ENCODE measurements at places on chromosomes 1 and 21.

DNA sequence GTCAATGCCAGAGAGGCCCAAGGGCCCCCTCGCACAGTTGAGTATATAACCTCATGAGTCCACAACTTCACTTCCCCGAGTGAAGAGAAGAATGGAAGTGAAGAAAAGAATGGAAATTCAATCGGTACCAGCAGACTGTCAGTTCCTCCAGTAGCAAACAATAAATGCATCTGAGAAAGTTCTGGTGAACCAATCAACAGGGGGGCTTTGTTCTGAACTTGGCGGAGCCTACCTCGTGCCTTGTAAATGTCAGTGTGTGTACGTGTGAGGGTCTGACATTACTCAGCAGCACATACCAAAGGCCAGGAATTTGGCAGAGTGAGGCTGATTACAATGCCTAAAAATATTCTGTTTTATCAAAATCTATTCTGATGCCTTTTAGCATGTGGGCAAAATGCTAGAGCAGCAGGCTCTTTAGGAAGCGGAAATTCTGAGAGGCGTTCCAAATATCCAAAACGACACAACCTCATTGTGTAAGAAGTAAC is 238.5 kb downstream of the LTN1 start:
- DNase-seq = no peak

GRCh38 chr1:45412899-45413298 is 72.7 kb upstream of the MUTYH start:
- no peak for DNase-seq

GRCh38 chr1:41588334-41588875 is 103.9 kb upstream of the EDN2 start:
- DNase-seq = no peak

DNA sequence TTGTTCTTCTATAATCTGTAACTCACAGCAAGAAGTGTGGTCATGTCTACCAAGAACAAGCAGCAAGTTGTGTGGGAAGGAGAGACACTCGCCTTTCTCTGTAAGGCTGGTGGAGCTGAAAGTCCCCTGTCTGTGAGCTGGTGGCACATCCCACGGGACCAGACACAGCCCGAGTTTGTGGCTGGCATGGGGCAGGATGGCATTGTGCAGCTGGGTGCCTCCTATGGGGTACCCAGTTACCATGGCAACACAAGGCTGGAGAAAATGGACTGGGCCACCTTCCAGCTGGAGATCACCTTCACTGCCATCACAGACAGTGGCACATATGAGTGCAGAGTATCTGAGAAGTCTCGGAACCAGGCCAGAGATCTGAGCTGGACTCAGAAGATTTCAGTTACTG is 15.5 kb downstream of the CD101 start:
- DNase-seq = no peak

- no peak for DNase-seq
These were observed 28.2 kb upstream of the LGALS8 start for GRCh38 chr1:236495467-236496112.

DNA sequence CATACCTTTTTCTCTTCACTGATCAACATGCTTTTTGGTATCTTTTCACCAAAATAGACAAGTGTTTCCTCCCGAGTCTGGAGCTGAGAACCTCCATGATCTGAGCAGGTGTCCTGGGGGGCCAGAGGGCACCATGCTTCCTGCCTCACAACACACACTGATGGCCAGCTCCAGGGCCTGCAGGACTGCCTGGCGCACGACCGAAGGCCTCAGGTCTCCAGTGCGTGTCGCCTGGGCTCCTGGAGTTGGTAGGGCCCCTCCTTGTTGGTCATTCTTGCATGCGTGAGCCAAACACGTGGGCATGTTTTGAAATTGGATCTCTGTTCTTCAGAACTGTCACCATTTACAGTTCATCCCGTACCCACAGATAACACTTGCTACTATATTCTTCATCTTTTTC is 64.4 kb downstream of the SLC37A1 start:
- DNase-seq = no peak

DNA sequence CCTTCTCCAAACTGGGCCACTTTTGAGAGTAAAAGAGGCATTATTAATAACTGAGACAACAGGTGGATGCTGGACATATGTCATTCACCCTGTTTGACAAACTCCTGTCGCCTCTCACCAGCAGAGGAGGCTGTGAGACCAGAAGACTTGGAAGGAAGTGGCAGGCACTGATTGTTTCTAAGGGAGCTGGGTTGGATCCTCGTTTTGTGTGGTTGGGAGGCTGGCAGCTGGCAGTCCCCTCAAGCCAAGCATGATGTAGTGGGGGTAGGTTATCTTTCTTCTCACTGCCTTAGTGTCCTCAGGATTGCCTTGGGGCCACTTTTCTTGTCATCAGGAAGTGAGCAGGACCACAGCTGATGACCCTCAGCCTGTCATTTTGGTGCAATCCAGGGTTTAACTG is 86.5 kb upstream of the KCNJ15 start:
- DNase-seq = no peak

DNA sequence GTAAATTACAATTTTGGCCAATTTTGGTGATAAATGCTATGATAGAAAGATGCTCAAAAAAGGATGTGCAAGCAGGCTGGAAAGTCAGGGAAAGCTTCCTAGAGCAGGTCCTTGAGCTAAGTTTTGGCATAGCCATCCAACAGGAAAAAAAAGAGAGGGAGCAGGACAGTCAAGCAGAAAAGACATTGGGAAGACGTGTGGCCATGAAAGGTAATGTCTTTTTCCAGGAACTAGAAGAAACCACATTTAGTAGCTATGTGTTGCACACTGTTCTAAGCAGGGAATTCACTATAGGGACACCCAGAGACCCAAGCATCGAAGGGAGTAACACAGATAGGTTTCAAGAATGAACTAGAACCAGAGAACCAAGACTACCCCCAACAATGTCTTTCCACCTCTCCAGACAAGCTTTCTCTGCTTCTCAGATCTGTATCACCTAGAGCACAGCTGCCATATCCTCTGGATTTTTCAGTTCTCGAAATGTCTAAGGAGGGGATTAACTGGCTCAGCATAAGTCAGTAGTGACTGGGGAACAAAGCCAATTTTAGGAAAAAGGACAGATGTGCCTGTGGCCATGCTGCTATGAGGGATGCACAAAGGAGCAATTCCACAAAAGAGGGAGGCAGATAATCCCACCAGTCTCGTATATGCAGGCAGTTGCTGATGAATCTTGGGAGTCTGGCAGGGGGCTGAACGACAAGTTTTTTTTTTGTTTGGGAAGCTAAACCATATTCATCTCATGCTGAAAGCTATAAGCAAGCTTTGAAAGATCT is 97.1 kb upstream of the DAB1 start:
- no peak for DNase-seq

DNA sequence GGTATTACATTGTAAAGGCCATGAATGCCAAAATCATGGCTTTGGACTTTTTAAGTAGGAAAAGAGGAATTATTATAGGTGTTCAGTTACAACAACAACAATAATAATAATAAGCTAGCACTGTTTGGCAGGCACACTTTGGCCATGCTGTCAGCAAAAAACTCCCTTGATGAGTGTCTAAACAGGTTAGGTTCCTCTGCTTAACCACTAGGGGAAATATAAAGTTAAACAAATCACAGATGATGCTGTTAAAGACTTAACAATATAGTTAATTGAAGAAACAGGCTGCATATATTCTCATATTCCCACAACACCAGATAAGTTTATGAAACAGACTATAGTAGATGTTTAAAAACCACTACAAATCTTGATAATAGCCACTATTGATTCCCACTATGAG is 46.4 kb downstream of the RGS21 start:
- no peak for DNase-seq

- DNase-seq = no peak
These were observed 32.3 kb downstream of the USH2A start for GRCh38 chr1:216390956-216391355.

DNA sequence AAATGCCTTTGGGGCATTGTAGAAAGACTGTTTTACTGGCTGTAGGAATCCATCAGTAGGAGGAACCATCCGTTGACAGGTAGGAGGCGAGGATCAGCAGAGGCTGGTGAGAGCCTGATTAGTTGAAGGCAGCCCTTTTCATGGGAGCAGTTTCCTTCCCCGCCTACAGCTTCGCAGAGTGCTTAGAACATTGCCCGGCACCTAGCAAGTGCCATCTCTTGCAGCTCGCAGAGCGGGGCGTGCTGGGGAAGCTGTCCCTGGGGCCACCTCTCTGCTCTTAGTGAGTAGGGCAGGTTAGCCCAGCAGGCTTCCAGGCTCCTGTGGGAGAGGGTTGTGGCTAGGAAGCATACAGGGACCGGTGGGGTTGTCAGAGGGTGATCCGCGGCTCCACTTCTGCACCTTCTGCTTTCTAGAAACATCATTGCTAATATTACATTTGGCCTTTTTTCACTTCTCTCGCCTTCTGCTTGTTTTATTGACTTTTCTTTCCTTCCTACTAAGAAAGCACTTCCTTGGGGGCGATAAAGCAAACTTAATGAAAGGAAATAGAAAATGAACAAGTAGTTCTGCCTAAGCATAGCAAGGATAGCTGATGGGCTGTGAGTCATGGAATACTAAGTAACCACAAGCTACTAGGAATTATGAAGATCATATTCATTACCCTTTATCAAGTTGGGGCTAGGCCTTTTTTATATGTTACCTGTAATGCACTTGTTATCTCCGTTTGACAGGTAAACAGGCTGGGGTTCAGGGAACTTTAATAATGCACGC is 176.7 kb downstream of the GALNT2 start:
- DNase-seq = no peak

DNA sequence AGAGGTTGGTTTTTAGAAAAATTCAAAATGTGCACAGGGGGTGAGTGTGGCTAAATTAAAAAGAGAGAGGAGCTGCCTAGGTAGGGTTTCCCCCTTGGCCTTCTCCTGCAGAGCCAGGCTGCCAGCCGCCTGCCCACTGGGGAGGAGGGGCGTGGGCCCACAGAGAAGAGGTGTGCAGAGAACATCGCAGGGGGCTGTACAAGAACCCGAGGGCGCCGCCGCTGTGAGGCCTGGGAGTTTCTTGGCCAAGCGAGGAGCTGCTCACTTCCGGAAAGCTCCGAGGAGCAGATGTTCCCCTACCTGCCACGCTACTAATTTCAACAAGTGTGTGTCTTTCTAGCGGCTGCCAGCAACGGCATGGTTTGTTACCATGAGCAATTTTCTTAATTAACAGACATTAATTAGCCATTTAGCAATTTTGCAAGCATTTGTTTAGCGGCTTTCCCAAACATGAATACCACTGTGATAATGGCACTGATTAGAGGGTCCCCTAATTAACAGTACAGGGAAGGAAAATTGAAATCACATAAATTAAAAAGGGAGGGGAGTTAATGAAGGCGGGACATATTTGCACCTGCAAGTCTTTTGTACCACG is 59.7 kb downstream of the MRPL37 start:
- no peak for DNase-seq

DNA sequence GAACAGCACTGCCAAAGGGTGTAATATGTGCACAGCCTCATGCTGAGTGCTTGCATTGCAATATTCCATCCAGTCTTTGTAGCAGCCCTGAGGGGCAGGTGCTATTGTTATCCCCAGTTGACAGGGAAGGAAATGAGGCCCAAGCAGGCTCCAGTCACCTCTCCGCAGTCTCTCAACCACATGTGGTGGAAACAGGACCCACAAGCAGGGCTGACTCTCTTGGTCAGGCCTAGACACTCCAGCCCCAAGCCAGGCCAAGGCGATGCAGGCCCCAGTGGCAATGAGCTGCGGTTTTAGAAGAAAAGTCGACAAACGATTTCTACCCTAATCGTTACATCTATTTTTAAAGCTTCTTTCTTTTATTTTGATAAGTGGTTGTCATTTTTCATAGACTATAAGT is 52.6 kb upstream of the GADD45A start:
- no peak for DNase-seq
